ENCODE measurements at places on chromosomes 6 and 20.

GRCh38 chr6:169931261-169931660 is 179.8 kb downstream of the ERMARD start:
- DNase-seq = no peak

DNA sequence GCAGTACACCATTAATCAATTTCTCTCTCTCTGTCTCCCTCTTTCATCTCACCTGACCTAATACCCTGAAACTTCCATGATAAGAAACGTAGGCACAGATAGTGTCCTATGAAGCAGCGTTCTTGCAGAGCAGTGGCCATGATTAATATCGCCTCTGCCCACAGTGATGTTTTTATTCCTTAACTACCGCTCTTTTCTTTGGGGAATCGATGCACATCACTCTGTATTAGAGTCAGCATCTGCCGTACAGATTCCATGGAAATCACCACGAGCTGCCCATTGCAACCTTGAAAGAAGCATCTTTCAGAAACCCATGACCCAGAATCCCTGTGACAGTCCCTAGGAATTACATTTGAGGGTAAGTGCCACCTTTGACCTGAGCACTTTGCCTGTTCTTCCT is 152.0 kb upstream of the ECI2 start:
- no peak for DNase-seq

GRCh38 chr20:51347831-51348230 is 194.7 kb downstream of the NFATC2 start:
- DNase-seq = no peak

DNA sequence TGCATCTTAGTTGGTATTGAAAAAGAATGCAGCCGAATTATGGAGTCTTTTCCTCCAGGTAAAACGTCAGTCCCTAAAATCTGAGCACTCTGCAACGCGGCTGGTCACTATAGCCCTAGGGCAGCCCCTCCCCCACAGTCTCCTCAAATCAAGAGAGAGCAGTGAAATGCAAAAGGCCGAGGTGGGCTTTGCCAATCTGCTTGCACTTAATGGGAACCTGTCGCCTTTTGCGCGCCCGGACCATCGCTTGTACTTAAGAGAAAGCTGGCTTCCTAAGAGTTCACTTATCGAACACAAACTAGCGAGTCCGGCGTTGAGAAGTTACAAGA is 447 bp downstream of the MCM3 start:
- no peak for DNase-seq

DNA sequence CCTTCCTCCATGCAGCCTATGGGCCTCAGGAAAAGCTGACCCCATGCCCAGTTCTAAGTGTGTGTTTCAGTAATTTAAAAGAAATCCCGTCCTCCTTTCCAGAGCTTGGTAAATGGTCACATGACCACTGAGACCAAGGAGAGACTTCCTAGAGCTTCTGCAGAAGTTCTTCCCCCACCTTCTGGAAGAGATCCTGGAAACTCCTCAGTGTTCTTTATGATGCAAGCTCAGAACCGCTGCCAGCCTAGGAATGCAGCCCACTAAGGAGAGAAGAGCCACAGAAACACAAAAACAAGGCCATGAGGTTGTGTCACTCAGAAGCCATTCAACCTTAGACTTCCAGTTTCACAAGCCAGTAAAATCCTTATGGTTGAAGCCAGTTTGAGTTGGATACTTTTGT is 348.4 kb downstream of the TPBG start:
- DNase-seq = no peak

- DNase-seq = no peak
These were observed 1323.1 kb upstream of the CITED2 start for GRCh38 chr6:140697585-140697984.

DNA sequence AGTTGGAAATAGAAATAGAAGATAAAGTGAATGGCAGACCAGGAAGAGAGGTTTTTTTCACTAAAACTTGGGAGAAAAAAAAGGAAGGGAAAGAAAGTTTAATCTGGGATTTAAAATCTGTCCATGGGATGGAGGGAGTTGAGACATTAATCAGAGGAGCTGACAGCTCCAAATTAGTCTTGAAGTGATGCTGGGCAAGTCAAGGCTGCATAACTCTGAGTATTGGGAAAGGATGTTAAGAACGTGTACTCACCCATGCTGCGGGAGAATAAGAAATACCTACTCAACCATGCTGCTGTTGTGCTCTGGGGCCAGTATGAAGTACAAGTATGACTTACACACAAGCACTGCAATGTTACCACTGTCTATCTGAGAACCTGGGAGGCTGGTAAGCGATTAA is 47.5 kb downstream of the SNRNP48 start:
- DNase-seq = no peak

Data from effector memory CD8-positive, alpha-beta T cell (primary cell).